ENCODE measurements at places on chromosomes 12 and 14.

DNA sequence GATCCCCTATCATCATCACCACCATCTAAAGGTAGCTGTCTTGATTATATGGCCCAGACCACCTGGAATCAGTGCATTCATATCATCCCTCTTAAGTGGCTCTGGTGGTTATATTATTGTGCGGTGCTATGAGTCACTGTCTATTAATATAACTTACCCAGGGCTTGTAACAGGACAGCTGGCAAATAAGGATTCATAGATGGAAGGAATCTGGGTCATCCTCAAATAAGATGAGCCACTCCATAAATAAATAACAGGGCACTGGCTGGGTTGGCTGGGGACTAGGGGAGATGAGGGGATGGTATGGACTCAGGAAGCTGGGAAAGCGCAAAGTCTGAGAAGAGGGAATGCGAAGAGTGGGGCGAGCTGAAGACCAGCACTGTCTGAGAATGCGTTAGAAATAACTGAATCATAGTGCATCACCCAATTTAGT is 216.1 kb downstream of the NUAK1 start:
- DNase-seq, result no peak

DNA sequence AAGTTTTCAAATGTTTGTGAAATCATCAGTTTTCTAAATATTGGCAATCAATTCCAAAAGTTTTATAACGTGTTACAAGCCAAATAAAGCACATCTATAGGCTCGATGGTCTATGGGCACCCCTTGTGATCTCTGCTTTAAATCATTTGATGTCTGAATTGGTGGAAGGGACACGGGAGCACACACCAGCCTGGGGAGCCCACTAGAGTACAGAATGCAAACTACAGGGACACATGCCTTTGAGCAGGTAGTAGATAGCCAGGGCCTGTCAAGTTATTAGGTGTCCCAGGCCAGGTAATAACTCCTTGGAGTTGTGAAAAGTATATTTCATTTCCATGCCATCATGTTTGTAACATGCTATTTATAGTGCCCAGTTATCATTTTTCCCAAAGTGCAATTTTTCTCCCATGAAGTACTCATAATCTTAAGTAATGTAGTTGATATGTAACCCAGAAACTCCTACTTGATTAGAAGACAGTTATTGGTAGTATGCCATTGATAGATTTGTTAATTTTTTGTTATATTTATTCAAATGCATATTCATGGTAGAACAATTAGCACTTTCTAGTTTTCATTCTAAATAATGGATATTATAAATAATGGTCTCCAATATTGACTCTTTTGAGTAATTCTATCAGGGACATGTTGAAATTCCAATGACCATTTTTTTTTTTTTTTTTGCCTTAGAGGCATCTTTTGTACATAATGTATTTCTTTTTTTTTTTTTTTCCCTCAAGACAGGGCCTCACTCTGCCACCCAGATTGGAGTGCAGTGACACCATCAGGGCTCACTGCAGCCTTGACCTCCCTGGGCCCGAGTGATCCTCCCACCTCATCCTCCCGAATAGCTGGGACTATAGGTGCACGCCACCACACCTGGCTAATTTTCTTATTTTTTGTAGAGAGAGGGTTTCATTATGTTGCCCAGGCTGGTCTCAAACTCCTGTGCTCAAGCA is 96.9 kb upstream of the FGD4 start:
- DNase-seq, result no peak

DNA sequence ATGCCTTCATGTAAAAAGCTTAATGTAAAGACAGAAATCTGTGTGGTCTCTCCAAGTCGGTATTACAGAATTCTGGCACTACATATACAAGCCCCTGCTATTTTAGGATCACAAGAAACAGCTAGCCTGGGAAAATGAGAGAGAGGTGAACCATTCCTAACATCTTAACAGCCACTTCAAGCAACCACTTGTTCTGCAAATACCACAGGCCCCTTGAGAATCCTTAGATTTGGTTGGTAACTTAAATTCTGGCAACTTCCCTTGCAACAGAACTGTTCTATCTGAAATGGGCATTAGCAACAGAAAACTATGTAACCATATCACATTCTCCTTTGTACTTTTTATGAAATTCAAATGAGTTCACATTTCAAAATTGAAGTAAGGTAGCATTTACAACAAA is 68.5 kb downstream of the SPPL3 start:
- DNase-seq, result no peak

- no peak for DNase-seq
Measured at GRCh38 chr14:22478670-22479069, 110.4 kb downstream of the DAD1 start.

GRCh38 chr14:38134416-38135030 is 73.2 kb upstream of the SSTR1 start:
- no peak for DNase-seq

- DNase-seq, result no peak
Measured at GRCh38 chr14:59511916-59512575, 27.7 kb downstream of the JKAMP start.

- DNase-seq, result no peak
Measured at GRCh38 chr12:80802652-80803400, 86.1 kb downstream of the MYF5 start.

GRCh38 chr12:104494137-104494792 is 37.5 kb downstream of the CHST11 start:
- no peak for DNase-seq

- DNase-seq, result no peak
Measured at GRCh38 chr14:99645545-99646505, 896 bp downstream of the HHIPL1 start.

- no peak for DNase-seq
Measured at GRCh38 chr14:96080571-96080970, 41.4 kb downstream of the C14orf132 start.

- no peak for DNase-seq
Measured at GRCh38 chr12:112322441-112322840, 59.8 kb downstream of the HECTD4 start.

GRCh38 chr12:50017641-50018040 is 7.7 kb downstream of the RACGAP1 start:
- no peak for DNase-seq

All from frontal cortex (tissue), 4 donors.